Stomach (tissue), 19 donors: ENCODE measurements at places on chromosomes 3 and 15. TPM values are rescaled to one million over a fixed set of nuclear protein-coding genes. Genes with fewer than 3 reads are reported as not detected.

The KLHL6 gene
- total RNA-seq = 0.89 TPM

The KLHL40 gene
- not detected for total RNA-seq

The CCR9 gene
- not detected for total RNA-seq

The SERINC4 gene
- total RNA-seq = not detected

The KNSTRN gene
- 9.3 TPM for total RNA-seq

The ZNF592 gene
- total RNA-seq = 35.7 TPM

The SCAANT1 gene
- not detected for total RNA-seq

The ATP13A4 gene
- 33.0 TPM for total RNA-seq

The LMAN1L gene
- not detected for total RNA-seq

The CIB2 gene
- total RNA-seq = 0.87 TPM

The RNF168 gene
- total RNA-seq = 13.4 TPM

The PATL2 gene
- not detected for total RNA-seq

The SLC22A14 gene
- total RNA-seq = not detected

DNA sequence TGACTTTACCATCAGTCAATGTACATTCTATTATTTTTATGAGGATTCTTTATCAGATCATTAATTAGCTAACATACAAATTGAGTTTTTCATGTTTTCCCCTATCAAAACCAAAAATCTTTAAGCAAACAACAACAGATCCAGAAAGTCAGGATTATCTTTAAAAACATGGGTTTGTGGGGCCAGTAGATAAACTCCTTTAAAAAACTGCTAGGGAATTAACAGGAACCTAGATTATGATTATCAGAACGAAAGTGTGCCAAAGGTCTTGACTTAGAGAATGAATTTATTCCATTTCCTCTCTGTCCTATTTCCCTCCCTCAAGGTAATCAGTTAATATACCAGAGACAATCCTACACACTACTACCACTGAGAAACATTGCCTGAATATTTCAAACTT, 13.2 kb upstream of the CCDC13 start:
- DNase-seq = no peak

- DNase-seq = no peak
Measured at GRCh38 chr15:92538115-92538514, 117.5 kb downstream of the FAM174B start.

GRCh38 chr3:124818398-124819091, 68.6 kb downstream of the ITGB5 start:
- peak; percentile 48 for DNase-seq

- peak; percentile 88 for DNase-seq
Measured at GRCh38 chr3:21750831-21751391, at the start of gene ZNF385D. Gene ZNF385D, minus strand, starts transcription at chr3:21751210. Its CDS starts 294 bp downstream, at chr3:21750916.

DNA sequence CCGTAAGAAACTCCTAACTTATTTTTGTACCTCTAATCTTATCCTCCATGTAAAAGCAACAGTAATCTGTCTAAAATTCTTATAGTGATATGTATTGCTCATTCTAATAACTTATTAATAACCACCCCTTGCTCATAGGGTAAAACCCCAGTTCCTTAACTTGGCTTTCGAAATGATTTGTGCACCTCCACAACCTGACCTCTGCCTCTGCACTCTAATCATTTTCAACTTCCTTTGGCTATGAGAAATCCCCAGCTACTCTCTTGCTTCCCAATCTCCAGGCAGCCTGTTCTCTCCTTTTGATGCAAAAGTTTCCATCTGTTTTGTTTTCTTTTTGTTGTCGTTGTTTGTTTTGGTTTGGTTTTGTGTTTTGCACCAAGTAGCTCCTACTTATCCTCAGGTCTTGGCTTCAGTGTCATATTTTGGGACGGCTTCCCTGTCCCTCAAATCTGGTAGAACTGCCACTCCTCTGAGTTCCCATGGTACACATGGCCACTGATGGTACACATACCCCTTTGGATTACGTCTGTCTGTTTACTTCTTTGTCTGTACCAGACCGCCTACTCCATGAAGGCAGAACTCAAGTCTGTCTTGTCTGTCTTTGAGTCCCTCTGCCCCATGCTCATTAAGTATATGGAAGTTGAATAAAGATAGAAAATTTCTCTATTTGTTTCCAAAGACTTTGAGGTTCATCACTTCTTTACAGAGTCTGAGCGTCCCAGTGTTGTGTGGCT, 105.6 kb upstream of the TGFBR2 start:
- DNase-seq = no peak

DNA sequence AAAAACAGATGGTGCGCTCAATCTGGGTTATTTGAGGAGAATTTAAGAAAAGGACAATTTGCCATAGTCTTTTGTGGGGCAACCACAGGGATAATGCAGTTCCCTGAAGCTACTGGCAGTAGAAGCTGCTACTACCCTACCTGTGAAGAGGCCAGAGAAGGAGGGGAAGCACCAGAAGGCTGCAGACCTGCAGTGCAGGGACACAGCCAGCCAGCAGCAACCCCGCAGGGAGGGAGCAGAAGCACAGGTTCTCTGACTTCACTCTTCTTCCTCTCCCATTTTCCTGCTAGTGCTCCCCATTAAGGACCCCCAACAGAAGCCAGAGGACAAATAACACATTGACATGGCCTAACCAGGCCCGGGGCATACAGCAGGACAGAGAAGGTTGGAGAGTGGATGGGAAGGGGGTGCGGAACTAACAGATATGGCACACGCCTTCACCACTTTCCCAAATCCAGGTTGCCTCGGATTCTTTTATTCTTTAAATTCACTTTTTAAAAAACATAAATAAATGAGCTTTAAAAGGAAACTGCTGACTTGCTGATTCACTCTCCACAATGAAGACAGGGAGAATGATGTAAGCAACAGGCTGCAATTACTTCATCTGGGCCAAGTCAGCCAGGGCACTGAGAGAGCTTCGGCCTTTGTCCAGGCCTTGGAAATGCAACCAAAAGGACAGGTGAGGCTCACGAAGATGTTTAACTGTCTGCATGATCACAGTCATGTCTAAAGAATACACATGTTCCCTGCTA, 30.1 kb downstream of the POPDC2 start:
- DNase-seq = no peak

- DNase-seq = no peak
Measured at GRCh38 chr15:74792227-74793016, 10.5 kb downstream of the CSK start.

DNA sequence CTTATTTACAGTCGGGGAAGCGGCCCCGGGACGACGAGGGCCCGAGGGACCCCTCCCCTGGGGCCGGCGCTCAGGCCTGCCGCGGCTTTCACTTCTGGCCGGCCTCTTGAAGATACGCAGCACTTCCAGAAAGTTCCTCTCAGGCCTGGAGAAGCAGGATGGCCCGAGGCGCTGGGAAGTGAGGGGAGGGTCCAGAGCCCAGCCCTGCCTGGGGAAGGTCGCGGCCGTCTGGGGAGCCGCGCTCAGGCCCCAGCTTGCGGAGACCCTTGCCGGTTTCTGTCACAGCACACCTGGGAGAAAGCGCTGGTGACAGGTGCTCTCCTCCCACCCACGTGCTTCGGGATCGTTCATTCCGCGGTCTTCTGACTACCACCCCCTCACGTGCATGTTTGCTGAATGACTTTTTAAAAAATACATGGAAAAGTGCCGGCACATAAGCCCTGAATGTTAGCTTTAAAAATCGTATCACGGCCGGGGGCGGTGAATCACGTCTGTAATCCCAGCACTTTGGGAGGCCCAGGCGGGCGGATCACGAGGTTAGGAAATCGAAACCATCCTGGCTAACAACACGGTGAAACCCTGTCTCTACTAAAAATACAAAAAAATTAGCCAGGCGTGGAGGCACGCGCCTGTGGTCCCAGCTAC, 727 bp upstream of the TM2D3 start:
- DNase-seq = no peak

- peak; percentile 54 for DNase-seq
Measured at GRCh38 chr15:84819291-84819768, 2.2 kb downstream of the ALPK3 start.

GRCh38 chr15:100779331-100780207, 100.1 kb upstream of the ALDH1A3 start:
- no peak for DNase-seq

DNA sequence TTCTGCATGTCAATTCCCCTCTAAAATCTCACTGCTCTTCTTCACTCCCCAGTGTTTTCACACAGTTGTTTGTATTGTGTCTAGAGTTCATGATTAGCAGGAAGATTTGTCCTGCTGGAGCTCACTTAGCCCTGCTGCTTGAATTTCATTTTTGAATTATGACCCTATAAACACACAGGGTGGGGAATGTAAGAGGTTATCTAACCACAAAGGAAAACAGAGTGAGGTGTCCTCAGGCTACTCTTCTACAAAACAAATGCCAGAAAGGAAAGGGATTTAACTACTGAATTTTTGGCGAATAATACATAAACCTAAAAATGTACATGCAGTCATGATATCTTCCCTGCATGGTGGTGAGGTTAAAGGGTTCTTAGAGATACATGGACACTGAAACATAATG, 215.1 kb upstream of the CNTN4 start:
- no peak for DNase-seq

- DNase-seq = no peak
Measured at GRCh38 chr3:140708815-140709214, 31.0 kb downstream of the TRIM42 start.

- no peak for DNase-seq
Measured at GRCh38 chr3:146476094-146476740, 6.9 kb upstream of the PLSCR2 start.

- DNase-seq = no peak
Measured at GRCh38 chr15:84937144-84937543, 44.5 kb upstream of the PDE8A start.

DNA sequence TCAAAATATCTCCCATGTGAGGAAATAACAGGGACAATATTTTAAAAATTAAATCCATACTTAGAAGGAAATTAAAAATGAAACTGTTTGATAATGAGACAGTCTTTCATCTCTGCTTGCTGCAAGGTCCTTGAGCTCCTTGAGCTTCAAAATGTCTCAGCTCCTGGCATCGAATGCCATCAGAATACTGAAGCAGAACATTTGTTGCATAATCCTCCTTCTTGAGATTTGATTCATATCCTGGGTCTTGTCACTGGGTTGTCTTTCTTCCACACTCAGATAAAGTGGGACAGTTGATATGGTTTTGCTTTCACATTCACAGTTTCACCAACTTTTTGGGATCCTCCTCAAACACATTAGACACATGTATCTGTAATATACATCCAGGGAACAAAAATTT, 27.8 kb downstream of the COL8A1 start:
- DNase-seq = no peak

- no peak for DNase-seq
Measured at GRCh38 chr3:131708241-131708640, 205.5 kb upstream of the MRPL3 start.

- DNase-seq = no peak
Measured at GRCh38 chr3:37800022-37800551, 61.6 kb upstream of the CTDSPL start.

DNA sequence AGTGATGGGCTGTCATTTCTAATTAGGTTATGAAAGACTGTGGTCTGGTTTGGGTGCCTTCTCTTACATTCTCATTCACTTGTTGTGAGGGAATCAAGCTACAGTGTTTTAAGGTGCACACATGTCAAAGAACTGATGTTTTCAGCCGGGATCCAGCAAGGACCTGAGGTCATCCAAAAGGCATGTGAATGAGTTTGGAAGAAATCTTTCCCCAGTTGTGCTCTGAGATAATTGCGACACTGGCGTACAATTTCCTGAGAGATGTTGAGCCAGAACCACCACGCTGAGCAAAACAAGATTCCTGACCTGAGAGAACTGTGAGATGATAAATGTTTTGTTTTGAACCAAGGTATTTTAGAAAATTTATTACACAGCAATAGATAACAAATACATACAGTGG, 295.3 kb upstream of the SLITRK3 start:
- DNase-seq = no peak

- peak; percentile 51 for DNase-seq
Measured at GRCh38 chr3:114848082-114848481, 299.0 kb downstream of the ZBTB20 start.

DNA sequence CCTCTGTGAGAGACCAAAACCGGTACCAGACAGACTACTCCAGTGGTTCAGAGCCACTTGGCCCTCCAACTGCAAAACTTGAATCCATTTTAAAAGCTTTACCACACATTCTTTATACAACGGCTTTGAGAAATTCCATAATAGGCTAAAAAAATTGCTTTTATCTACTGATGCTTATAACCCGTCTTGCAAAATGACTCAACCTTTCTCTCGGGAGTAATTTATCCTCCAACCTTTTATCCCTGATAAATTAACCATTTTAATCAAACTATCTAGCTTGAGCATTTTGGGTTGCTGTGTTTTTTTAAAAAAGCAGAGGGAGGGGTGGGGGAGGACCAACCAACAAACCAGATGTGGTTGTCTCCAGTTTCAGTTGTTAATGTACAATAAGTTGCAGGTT, 275.7 kb upstream of the LRTM1 start:
- DNase-seq = no peak

DNA sequence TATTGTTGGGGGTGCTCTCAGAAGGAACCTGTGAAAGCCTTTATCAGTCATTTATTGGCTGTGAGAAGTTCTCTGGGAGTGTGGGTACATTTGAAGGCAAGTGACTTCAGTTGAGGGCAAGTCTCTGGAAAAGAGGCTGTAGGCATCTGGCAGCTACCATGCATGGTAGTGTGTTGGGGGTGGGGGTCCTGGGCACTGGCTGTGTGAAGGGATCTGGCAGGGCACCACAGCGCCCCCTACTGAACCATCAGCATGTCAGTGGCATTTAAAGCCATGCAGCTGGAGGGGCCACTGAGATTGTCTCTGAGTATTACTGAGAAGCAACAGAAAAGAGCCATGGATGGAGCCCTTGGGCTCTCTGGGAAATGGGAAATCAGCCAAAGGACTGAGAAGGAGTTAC, 30.6 kb downstream of the CRTAP start:
- DNase-seq = no peak

DNA sequence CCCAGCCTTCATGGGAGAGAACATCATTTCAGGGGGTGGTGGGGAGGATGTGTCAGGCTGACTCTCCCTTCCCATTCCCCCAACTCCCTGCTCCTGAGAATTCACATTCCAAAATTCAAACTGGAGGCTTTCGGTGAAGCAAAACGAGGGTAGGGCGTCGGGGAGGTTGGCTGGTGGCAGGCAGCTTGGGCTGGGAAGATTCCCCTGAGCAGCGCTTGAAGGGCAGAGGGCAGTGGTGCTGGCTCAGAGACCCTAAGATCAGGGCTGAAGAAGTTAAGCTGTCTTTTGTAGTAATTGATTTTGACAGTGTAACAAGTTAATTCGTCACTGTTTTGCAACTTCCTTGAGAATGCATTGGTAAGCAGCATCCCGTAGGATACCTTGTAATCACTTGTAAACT, 187.8 kb downstream of the RAB11A start:
- DNase-seq = no peak

DNA sequence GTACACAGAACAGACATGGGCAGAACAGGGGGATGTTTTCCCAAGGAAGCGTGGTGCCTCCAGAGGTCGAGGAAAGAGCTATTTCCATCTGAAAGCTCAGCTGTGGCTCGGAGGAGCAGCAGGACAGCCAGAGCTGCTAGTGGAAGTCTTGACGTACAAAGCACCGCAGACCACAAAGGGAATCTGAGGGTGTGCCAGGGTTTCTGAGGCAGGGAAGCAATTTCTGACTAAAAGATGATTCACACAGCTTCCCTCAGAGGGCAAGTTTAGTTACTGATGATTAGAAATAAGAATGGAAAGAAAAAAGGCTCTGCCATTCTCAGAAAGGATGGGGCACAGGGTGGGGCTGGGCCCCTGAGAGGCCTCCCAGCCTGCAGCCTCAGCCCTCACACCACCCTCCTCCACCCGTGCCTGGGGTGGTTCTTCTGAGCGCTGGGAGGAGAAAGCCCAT, 45.8 kb upstream of the SEC13 start:
- DNase-seq = no peak
